ENCODE measurements at places on chromosomes 11 and 22.

DNA sequence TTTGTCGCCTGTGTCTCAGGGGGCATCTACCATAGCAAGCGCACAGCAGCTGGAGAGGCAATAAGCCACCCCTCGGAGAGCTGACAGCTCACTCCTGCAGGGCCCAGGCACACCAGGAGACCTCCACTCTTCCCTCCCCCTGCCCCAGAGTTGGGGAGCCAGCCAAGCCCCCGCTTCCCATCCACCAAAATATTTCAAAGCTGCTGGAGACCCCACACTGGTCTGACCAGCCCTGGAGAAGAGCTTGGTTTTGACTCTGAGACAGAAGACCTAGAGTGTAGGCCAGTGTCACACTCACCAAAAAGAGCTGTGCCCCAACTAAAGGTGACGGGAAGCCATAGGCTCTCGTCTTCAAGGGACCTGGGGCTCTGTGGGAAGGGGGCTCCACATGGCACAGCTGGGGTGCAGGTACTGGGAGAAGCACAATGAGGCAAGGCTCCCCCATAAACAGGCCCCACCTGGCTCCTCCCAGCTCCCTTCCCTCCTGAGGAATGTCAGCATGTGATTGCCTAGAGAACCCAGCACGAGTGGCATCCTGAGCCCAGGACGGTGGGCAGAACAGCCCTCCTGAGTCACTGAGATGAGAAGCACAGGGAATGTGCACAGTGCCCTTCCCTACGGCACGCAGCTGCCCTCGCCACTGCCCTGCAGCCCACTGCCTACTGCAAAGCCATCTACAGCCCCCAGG lies 5.8 kb upstream of the GNAZ start:
- no peaks in the 10 kb centered on the region for H3K27me3 ChIP-seq
- no peak overlapping the region for H3K4me3 ChIP-seq
- peaks cover under 1% of the 10 kb centered on the region for H3K36me3 ChIP-seq
- no peak for DNase-seq
- peaks cover 17% of the 10 kb centered on the region for H3K4me1 ChIP-seq

- peaks cover 59% of the 10 kb centered on the region for H3K4me1 ChIP-seq
- H3K4me3 ChIP-seq = no peak overlapping the region
- H3K36me3 ChIP-seq = peaks cover 8% of the 10 kb centered on the region
Observed at GRCh38 chr22:42955848-42956247, 59.1 kb downstream of the PACSIN2 start.

GRCh38 chr22:21446827-21447690 lies 20.1 kb upstream of the TMEM191C start:
- H3K27ac ChIP-seq = no peak overlapping the region
- no peaks in the 10 kb centered on the region for H3K27me3 ChIP-seq
- H3K36me3 ChIP-seq = peaks cover 9% of the 10 kb centered on the region
- DNase-seq = peak; percentile 8
- no peak overlapping the region for H3K4me3 ChIP-seq
- H3K4me1 ChIP-seq = no peaks in the 10 kb centered on the region

GRCh38 chr11:92740276-92740675 lies 229.2 kb upstream of the MTNR1B start:
- H3K36me3 ChIP-seq = no peaks in the 10 kb centered on the region
- H3K27ac ChIP-seq = no peak overlapping the region
- no peaks in the 10 kb centered on the region for H3K27me3 ChIP-seq
- H3K4me3 ChIP-seq = no peak overlapping the region
- DNase-seq = no peak

DNA sequence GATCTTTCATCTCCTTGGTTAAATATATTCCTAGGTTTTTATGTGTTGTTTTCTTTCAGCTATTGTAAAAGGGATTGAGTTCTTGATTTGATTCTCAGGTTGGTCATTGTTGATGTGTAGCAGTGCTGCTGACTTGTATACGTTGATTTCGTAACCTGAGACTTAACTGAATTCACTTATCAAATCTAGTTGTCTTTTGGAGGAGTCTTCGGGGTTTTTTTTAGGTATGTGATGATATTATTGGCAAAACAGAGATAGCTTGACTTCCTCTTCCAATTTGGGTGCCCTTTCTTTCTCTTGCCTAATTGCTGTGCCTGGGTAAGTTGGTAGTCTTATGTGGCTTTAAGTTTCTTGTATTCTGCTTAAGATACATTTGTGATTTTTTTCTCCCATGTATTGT lies 52.8 kb downstream of the CBL start:
- no peak for DNase-seq
- no peak overlapping the region for H3K27ac ChIP-seq
- H3K36me3 ChIP-seq = peaks cover 3% of the 10 kb centered on the region

- H3K27ac ChIP-seq = no peak overlapping the region
- DNase-seq = no peak
- no peaks in the 10 kb centered on the region for H3K4me1 ChIP-seq
Observed at GRCh38 chr11:34640050-34640923, 19.4 kb downstream of the EHF start.

DNA sequence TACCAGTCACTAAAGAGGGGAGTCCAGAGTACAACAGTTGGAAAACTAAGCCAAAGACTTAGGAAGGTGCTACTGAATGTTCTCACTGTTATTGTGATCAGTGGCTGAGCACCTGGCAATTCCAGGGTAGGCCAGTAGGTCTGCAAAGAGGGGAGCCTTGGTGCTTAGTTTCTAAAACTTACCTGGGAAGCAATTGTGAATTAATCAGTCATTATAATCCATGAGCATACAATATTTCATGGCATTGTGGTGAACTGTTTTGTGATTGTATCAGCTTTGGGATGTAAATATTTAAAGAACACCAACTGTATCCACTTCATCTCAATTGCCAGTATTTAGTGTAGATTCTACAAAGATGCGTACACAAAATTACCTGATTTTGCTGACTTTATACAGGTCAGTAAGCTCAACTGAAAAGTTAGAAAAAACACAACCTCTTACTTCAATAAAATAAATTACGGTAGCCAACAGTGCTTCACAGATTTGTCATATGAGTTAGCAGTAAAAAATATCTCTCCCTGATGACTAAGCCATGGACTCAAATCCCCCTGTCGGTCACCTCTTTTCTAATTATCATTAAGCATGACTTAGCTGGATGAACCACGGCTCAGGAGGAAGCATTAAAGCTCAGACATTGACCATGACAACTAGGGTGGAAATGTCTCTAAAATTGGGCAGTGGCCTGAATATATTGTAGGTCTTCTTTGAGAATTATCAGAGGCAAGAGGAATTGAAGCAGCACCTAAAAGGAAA lies 30.8 kb upstream of the SORL1 start:
- H3K27ac ChIP-seq = no peak overlapping the region
- H3K27me3 ChIP-seq = no peaks in the 10 kb centered on the region
- H3K36me3 ChIP-seq = peaks cover 4% of the 10 kb centered on the region
- peaks cover 25% of the 10 kb centered on the region for H3K4me1 ChIP-seq
- DNase-seq = no peak
- H3K4me3 ChIP-seq = no peak overlapping the region

DNA sequence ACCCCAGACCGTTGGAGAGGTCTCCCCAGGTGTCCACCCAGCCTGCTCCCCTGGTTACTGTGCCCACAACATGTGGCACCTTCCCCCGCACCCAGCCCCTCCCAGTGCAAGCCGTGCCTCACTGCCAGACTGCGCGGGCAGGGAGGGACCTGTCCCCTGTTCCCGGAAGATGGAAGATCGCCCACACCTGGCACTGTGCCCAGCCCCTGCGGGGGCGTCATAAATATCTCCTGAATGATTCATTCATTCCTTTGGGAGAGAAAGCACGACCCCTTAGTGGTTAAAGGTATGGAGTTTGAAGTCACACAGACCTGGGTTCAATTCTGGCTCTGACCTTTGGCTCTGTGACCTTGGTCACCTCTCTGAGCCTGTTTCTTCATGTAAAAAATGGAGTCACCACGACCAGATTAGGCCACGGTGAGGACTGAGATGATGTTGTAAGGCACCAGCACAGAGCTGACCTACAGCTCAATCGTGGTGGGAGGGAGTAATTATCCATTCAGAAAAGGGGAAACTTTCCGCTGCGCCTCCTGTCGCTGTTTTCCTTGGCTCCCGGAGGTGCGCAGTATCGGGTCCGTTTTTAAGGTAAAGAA lies 497 bp upstream of the SYT12 start:
- H3K27ac ChIP-seq = no peak overlapping the region
- DNase-seq = no peak
- peaks cover 3% of the 10 kb centered on the region for H3K36me3 ChIP-seq
- H3K4me3 ChIP-seq = peak overlapping the region; percentile 50
- peaks cover 9% of the 10 kb centered on the region for H3K27me3 ChIP-seq

DNA sequence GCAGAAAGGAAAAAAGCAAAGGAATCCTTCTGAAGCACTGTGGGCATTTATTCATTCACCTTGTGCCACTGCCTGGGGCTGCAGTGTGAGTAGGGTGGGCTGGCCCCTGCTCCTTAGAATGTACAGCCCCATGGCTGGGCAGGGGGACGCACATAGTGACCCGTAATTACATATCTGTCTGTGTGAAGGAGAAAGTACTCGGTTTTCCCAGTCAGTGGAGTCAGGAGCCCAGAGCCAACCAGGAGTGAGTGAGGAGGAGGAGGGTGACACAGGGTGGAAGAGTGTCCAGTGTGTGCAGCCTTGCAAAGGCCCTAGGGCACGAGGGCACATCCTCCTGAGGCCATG lies 91.9 kb downstream of the CDKN1C start:
- peaks cover 9% of the 10 kb centered on the region for H3K36me3 ChIP-seq
- peaks cover 24% of the 10 kb centered on the region for H3K27me3 ChIP-seq
- no peak for DNase-seq
- H3K4me1 ChIP-seq = no peaks in the 10 kb centered on the region

DNA sequence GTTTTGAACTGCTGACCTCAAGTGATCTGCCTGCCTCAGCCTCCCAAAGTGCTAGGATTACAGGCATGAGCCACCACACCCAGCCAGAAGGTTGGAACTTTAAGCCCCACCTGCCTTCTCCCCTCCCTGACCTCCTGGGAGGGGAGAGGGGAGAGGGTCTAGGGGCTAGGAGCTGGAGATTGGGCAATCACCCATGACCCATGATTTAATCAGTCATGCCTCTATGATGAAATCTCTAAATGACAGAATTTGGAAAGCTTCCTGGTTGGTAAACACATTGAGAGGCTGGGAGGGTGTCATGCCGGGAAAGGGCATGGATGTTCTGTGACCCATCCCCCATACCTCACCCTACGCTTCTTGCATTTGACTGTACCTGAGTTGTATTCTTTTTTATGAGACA lies 17.1 kb upstream of the TFIP11 start:
- H3K4me3 ChIP-seq = no peak overlapping the region
- no peaks in the 10 kb centered on the region for H3K27me3 ChIP-seq
- peaks cover 71% of the 10 kb centered on the region for H3K36me3 ChIP-seq
- H3K27ac ChIP-seq = no peak overlapping the region
- no peak for DNase-seq

GRCh38 chr11:6402061-6402470 lies 11.8 kb downstream of the SMPD1 start:
- H3K4me1 ChIP-seq = peaks cover 73% of the 10 kb centered on the region
- no peaks in the 10 kb centered on the region for H3K27me3 ChIP-seq
- H3K36me3 ChIP-seq = peaks cover 12% of the 10 kb centered on the region
- DNase-seq = no peak
- H3K4me3 ChIP-seq = peak overlapping the region; percentile 77
- H3K27ac ChIP-seq = peak overlapping the region; percentile 88

- peaks cover 6% of the 10 kb centered on the region for H3K36me3 ChIP-seq
- H3K27ac ChIP-seq = peak overlapping the region; percentile 89
- H3K27me3 ChIP-seq = no peaks in the 10 kb centered on the region
- peaks cover 18% of the 10 kb centered on the region for H3K4me1 ChIP-seq
- DNase-seq = no peak
- H3K4me3 ChIP-seq = peak overlapping the region; percentile 76
Observed at GRCh38 chr11:108854346-108854745, 189.5 kb downstream of the DDX10 start.

DNA sequence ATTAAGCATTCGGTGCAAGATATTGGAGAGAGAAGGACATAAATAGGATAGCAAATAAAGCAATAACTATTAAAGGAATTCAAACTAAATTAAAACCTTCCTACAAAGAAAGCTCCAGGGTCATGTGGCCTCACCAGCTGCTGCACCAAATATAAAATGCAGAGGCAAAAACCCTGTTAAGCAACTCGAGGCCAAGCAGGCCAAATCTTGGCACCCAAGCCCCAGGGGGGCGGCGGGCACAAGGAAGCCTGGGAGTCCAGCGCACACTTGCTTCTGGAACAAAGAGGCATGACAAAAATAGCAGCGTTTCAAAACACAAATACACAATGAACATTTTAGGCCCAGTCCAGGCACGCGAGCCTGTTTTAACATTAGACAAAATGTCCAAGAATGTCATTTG lies 20.8 kb downstream of the KRTAP5-6 start:
- DNase-seq = no peak
- H3K4me1 ChIP-seq = no peaks in the 10 kb centered on the region
- peaks cover 2% of the 10 kb centered on the region for H3K36me3 ChIP-seq
- H3K27ac ChIP-seq = no peak overlapping the region

DNA sequence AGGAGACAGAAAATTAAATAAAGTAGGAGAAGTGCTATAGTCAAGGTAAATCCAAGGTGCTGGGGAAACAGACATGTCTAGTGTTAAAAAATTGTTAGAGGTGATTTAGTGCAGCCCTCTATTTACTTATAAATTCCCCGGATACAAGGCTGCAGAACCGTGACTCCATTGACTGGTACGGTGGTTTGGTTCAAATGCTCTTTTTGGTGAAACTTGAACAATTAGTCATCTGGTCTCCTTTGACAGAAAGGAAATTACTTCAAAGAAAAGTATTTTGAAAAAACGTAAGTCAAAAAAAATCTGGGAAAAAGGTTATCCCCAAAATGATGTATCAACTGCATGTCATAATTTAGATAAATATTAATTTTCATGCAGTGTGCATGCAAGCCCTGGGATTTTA lies 399.2 kb downstream of the CNTN5 start:
- no peaks in the 10 kb centered on the region for H3K36me3 ChIP-seq
- H3K27me3 ChIP-seq = no peaks in the 10 kb centered on the region
- no peak overlapping the region for H3K4me3 ChIP-seq
- H3K27ac ChIP-seq = no peak overlapping the region

- H3K27me3 ChIP-seq = peaks cover 35% of the 10 kb centered on the region
- peaks cover 5% of the 10 kb centered on the region for H3K4me1 ChIP-seq
- no peak for DNase-seq
- no peak overlapping the region for H3K27ac ChIP-seq
- H3K36me3 ChIP-seq = no peaks in the 10 kb centered on the region
- no peak overlapping the region for H3K4me3 ChIP-seq
Observed at GRCh38 chr11:66570850-66571180, 2.4 kb upstream of the CTSF start.

DNA sequence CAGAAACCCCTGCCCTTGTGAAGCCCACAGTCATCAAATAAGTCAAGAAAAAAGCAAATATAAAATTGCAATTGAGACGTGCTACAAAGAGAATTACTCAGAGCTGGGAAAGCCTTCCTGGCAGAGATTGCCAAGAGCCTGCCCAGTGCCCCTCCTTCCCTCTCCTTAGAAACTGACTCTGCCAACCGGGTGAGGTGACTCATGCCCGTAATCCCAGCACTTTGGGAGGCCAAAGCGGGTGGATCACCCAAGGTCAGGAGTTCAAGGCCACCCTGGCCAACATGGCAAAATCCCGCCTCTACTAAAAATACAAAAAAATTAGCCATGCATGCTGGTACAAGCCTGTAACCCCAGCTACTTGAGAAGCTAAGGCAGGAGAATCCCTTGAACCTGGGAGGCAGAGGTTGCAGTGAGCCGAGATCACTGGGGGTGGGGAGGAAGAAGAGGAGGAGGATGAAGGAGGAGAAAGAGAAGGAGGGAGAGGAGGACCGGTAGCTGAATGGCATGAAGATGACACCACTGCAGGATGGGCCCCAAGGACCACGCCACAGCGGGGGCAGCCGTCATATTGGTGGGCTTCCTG lies 76.1 kb upstream of the RTL6 start:
- DNase-seq = no peak
- peaks cover 70% of the 10 kb centered on the region for H3K27me3 ChIP-seq
- no peak overlapping the region for H3K4me3 ChIP-seq
- peaks cover 1% of the 10 kb centered on the region for H3K36me3 ChIP-seq

- peaks cover 16% of the 10 kb centered on the region for H3K27me3 ChIP-seq
- H3K36me3 ChIP-seq = peaks cover 2% of the 10 kb centered on the region
- H3K27ac ChIP-seq = no peak overlapping the region
- H3K4me1 ChIP-seq = peaks cover 17% of the 10 kb centered on the region
- H3K4me3 ChIP-seq = no peak overlapping the region
Observed at GRCh38 chr11:11977206-11977938, 31.1 kb downstream of the DKK3 start.

Measured in central memory CD8-positive, alpha-beta T cell (primary cell).